Renal pelvis (tissue), 12 donors: ENCODE measurements at places on chromosomes 11 and 22. TPM values are rescaled to one million over a fixed set of nuclear protein-coding genes. Genes with fewer than 3 reads are reported as not detected.

GRCh38 chr11:47464483-47464882, 15.5 kb upstream of the RAPSN start:
- DNase-seq: no peak

- no peak for DNase-seq
Measured at GRCh38 chr11:17814546-17814945, 80.0 kb downstream of the KCNC1 start.

The DEPDC7 gene
- 8.3 TPM for polyA plus RNA-seq

The RNF121 gene
- polyA plus RNA-seq: 40.2 TPM

- peak; percentile 66 for DNase-seq
Measured at GRCh38 chr11:102187416-102188151, 77.3 kb downstream of the YAP1 start.

The CCDC116 gene
- 0.41 TPM for polyA plus RNA-seq

The IGLL5 gene
- not detected for polyA plus RNA-seq

GRCh38 chr11:5123802-5124521, 14.2 kb downstream of the OR52A5 start:
- peak; percentile 58 for DNase-seq

- DNase-seq: no peak
Measured at GRCh38 chr11:95827696-95828095, 37.4 kb downstream of the CEP57 start.

The C11orf21 gene
- polyA plus RNA-seq: 0.75 TPM

GRCh38 chr11:117535201-117535849, 207.7 kb downstream of the CEP164 start:
- DNase-seq: no peak

- no peak for DNase-seq
Measured at GRCh38 chr11:19867064-19867463, 154.4 kb downstream of the NAV2 start.

The WBP2NL gene
- 2.8 TPM for polyA plus RNA-seq

DNA sequence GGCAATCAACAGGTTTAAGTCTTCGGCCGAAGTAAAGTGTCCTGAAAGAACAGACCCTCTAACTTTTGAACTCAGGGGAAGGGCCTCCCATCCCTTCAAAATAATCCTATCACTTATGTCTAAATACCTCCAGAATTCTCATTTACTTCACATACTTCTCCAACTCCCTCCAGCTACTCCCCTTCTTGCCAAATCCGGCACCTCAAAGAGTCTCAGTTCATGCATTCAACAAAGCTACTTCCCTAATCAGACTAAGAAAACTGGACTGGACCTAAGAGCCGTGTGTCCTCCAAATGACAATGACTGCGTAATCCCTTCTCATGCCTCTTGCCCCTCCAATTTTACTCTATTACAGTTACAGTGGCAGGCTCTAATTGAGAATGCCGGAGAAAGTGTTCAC, 1.3 kb downstream of the DDB1 start:
- DNase-seq: no peak

DNA sequence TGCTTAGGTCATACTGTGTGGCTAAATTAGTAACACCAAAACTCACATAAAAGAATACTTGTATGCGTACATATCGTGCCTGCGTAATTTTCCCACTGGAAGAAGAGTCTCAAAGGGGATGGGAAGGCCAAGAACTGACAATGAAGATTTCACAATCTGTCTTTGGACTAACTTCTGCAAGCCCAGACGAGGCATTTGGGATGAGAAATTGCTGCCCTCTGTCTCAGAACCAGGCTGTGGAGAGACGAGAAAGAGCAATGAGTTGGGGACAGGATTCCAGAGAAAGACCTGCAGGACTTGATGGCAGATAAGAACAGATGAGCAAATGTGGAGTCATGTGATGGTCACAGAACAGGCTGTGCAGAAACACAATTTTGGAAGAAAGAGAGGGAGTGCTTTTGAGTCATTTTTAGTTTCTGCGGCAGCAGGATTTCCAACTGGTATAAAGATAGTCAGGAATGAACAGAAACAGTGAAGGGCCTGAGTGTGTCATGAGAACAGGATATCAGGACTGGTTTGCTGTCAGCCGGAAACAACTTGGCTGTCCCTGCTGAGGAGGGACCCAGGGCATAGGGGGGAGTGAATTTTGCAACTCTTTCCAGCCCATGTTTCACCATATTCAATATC, 82.7 kb upstream of the CTSC start:
- DNase-seq: no peak

- peak; percentile 22 for DNase-seq
Measured at GRCh38 chr11:62980133-62980760, 4.5 kb downstream of the SLC22A6 start.

GRCh38 chr11:93849751-93850593, 446 bp downstream of the VSTM5 start:
- DNase-seq: peak; percentile 34

DNA sequence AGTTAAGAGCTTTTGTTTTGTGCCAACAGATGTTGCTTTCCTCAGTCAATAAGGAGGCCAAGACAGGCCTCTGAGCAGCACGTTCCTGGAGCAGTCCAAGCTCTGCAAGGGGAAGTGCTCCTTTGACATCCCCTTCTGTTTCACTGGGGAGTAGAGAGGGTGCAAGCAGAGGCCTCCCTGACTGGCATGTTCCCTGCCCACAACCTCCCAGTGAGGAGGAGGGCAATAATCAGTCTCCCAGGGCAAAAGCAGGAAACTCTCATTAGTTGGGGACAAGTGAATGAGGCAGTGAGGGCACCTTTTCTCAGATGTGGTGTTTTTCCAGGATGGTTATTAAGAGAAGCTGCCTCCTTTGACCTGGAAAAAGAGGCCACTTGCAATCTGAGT, 79.5 kb upstream of the ZBED5 start:
- DNase-seq: no peak

The SLC15A3 gene
- polyA plus RNA-seq: 16.9 TPM

GRCh38 chr11:118111019-118111743, 24.4 kb upstream of the SMIM35 start:
- no peak for DNase-seq

DNA sequence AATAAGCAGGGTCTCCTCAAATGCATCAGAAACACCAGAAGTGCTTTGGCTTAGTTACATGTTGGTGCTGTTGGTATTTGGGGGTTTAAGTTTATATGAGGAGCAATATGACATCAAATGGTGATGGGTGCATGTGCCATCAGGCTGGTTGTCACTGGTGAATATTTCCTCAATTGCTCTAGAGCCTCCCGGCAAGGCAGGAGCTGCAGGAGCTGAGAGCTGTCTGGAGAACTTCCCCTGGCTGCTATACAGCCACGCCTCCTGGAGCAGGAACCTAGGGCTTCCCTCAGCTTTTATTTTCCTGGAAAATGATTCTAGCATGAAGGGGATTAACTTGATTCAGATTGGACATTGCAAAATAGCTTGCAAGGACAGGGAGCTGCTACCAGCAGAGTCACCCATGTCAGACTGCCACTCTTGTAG, 15.8 kb downstream of the IGLL5 start:
- DNase-seq: no peak

The TRIM6 gene
- 20.0 TPM for polyA plus RNA-seq

DNA sequence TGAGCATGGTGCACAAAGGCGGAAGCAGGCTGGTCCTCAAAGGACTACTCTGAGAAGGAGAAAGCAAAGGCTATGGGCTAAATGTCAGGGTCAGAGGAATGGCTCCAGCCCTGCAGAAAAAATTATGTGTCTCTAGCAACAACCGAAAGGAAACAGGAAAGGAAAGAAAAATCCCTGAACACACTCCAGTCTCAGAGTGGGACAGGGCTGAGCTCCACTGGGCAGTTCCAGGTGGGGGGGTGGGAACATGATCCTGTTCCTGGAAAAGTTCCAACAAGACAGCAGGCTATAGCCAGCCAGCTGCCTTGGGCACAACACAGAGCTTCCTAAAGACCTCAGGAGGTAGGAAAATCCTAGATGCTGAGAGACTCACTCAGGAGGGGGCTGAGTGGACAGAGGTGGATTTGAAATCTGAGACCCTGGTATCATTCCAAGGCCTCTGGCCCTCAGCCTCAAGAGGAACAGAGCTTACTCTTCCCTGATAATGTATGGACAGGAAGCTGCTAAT, 1088.2 kb downstream of the TBC1D22A start:
- peak; percentile 78 for DNase-seq

GRCh38 chr22:43955883-43956782, 891 bp downstream of the SAMM50 start:
- DNase-seq: no peak

The OR8G1 gene
- not detected for polyA plus RNA-seq

The NRXN2 gene
- polyA plus RNA-seq: 24.6 TPM

DNA sequence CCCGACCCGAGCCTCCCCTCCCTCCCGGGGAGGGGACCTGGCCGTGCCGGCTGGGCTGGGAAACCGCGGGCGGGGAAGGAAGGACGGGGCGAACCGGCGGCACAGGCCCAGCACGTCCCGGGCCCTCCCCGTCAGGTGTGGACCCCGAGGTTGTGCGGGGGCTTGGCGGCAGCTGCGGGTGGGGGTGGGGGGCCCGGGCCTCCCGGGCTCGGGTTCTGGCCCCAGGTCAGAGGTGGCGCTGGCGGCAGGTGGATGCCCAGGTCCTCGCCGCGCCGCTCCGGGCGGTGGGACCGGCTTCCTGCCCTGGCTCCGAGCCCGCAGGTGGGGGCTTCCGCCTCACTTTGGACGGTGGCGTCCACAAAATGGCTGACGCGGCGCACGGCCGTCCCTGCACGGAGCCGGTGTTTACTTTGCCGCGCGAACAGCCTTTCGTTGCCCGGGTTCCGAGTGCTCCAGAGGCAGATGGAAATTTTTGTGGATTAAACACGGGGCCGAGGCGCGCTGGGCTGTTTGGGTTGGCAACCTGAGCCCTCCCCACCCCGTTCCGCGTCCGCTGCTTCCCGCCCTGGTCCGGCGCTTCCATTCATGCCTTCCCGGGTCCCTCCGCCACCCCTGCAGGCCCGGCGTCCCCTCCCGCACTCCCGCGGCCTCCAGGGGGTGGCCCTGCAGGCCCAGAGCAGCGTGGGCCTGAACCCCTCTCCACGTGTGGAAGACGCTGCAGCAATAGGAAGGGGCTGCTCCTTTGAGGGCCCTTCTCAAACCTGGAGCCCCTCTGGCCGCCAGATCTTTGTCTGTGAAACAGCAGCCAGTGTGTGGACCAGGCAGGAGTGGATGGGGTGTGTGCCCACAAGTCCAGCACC, 92.0 kb upstream of the KCNQ1OT1 start:
- DNase-seq: no peak

DNA sequence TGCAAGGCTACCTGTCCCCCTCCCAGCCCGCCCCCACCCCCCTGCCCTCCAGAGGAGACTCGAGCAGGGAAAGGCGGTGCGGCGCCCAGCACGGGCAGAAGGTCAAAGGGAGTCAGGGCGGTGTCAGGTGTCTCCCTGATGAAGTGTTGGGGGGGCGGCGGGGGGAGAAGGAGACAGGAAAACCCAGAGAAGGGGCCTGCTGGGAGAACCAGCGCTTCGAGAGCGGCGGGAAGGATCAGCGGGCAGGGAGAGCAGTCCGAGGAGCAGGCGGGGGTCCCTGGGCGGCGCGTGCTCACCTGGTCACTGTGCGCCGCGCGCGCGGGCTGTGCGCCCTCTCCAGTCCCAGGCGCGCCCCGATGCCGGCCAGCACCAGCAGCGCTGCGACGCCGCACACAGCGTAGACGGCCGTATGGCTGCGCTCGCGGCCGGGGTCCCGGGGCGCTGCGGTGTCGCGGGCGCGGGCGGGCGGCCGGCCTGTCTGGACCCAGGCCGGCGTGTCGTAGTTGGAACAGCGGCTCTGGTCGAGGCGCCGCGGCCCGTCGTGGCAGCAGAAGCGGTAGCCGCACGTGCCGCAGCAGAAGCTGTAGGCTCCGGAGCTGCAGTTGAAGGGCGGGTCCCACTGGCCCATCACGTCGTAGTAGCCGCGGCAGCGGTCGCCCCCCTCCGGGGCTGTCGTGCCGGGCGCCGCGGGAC, 886 bp downstream of the SHISA8 start:
- DNase-seq: peak; percentile 50

DNA sequence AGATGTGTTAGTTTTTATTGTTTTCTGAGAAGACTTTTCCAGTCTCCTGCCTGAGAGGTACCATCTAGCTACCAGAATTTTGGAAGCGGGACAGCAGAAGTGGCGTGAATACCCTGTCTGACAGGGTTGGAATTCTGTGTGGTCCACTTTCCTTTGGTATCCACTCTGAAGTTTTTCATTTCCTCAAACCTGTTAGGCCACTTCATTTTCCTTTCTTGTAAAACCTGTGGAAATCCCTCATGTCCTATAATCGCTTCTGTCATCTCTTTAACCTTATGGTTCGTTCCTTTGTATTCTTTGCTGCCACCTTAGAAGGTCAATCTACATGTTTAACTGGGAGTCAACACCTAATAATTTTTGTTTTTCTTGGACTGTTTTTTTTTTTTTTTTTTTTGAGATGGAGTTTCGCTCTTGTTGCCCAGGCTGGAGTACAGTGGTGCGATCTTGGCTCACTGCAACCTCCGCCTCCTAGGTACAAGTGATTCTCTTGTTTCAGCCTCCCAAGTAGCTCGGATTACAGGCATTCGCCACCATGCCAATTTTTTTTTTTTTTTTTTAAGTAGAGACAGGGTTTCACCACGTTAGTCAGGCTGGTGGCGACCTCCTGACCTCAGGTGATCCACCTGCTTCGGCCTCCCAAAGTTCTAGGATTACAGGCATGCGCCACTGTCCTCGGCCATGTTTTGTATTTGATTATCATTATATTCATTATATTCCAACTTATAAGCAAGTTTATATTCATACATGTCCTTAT, 7.1 kb downstream of the SFI1 start:
- DNase-seq: no peak

DNA sequence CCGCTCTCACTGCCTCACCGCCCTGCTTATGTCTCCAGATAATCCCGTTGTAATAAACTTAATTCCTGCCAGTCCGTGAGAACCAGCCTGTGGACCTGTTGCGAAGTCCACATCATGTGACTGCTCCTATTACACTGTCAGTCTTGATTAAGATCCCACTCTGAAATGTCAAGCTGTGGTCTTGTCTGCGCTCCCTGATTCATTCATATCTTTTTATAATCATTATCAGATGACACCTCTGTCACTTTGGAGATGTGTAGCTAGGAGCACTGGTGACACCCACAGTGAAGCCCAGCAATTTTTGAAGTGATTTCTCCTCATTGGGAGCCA, 377.3 kb downstream of the TBC1D22A start:
- DNase-seq: no peak

The CTSW gene
- 0.73 TPM for polyA plus RNA-seq

DNA sequence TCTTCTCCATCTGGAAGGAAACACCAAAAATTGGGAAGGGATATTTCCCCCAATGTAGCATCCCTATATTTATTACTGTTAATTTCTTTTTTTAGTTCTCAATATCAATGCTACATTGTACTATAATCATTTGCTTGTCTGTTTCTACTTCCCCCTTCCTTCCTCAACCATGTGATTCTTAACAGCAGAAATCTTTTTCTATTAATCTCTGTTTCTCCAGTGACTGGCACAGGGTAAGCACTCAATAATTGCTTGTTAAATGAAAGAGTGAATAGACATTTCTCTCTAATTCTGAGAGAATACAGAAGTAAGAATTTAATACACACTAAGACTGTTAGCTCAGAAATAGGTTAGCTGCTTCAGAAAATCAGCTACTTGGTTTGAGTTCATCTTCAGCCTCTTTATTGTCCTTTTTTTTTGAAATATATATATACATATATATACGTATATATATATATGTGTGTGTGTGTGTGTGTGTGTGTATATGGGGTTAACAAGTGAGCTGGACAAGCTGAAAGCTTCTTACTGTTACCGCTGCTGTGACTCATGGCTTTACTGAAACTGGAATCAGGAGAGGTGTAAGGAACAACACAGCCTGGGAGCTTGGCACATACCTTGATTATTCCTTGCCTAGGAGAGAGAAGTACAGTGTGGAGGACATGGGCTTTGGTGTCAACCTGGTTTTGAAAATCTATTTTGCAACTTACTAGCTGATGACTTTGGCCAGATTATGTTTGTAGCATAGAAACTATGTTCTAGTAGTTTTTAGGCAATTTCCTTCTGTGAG, 26.2 kb upstream of the PDE3B start:
- DNase-seq: no peak

The OOSP2 gene
- not detected for polyA plus RNA-seq

The TEX54 gene
- polyA plus RNA-seq: 0.65 TPM
